ENCODE measurements at places on chromosomes 3 and 15.

GRCh38 chr3:133424937-133425869 lies 25.3 kb downstream of the BFSP2 start:
- no peak for DNase-seq

DNA sequence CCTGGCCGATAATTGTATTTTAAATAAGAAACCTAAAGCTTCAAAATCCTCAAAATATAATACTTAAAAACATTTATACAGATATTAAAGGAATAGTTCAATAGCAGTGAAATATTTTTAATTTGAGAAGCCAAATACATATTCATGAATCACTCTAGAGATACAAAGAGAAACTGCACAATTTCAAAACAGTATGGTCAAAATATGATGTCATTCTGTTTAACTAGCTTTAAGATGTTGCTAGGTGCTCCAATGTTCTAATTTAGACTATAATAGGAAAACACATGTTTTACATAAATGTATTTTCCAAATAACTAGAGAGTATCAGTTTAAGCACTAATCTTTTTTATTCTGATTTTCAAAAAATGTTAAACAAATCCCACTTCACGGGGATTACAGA lies 10.3 kb upstream of the NRROS start:
- DNase-seq, result no peak

DNA sequence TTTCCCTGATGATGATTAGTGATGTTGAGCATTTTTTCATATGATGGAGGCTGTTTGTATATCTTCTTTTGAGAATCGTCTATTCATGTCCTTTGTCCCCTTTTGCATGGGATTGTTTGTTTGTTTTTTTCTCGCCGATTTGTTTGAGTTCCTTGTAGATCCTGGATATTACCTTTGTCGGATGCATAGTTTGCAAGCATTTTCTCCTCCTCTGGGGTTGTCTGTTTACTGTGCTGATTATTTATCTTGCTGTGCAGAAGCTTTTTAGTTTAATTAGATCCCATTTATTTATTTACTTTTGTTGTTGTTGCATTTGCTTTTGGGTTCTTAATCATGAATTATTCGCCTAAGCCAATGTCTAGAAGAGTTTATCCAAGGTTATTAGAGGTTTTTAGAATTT lies 232.8 kb downstream of the XXYLT1 start:
- no peak for DNase-seq

DNA sequence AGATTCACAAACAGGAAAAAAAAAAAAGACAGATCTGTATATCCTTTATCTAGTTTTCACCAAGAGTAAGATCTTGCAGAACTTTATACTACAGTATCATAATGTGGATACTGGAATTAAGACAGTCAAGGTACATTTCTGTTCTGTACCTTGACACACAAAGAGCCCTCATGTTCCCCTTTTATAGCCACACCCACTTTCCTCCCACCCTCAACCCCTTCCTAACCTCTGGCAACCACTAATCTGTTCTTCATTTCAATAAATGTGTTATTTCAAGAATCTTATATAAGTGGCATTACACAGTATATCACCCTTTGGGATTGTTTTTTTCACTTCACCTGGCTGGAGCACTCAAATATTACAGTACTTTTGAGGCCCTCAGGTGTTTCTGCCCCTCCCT lies 3.6 kb upstream of the RAB6B start:
- no peak for DNase-seq
